ENCODE measurements at places on chromosomes 11 and 22.

DNA sequence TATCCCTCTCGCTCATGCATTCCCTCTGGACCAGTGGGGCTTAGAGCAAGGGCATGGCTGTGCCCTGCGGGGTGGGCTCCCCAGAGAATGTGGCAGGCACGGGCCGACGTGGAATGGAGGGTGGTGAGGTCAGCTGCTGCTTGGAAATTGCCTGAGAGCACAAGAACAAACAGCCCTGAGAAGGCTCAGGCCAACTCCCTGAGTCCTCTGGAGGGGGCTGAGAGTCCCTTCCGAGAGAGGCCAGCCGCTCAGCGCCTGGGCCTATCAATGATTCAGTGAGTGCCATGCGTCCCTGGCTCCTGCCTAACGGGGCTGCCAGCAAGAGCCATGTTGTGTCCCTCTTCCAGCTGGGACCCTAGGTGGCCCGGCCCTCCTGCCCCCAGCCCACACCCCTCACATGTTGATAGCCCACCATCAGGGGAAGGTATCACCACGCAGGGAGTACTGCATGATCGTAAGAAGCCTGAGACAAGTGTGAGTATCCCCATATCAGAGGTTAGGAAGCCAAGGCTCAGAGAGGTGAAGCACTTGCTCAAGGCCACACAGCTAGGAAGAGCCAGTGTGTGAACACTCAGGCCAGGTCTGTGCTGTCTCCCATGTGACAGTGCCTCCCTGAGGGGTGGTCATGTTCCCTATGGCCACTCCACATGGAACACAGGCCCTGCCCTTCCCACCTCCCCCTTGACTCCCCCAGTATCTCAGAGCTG lies 55.8 kb downstream of the NECTIN1 start:
- H3K27ac ChIP-seq: no peak overlapping the region
- peaks cover 51% of the 10 kb centered on the region for H3K36me3 ChIP-seq
- H3K4me3 ChIP-seq: no peak overlapping the region
- H3K4me1 ChIP-seq: peaks cover 11% of the 10 kb centered on the region
- no peak for ATAC-seq

DNA sequence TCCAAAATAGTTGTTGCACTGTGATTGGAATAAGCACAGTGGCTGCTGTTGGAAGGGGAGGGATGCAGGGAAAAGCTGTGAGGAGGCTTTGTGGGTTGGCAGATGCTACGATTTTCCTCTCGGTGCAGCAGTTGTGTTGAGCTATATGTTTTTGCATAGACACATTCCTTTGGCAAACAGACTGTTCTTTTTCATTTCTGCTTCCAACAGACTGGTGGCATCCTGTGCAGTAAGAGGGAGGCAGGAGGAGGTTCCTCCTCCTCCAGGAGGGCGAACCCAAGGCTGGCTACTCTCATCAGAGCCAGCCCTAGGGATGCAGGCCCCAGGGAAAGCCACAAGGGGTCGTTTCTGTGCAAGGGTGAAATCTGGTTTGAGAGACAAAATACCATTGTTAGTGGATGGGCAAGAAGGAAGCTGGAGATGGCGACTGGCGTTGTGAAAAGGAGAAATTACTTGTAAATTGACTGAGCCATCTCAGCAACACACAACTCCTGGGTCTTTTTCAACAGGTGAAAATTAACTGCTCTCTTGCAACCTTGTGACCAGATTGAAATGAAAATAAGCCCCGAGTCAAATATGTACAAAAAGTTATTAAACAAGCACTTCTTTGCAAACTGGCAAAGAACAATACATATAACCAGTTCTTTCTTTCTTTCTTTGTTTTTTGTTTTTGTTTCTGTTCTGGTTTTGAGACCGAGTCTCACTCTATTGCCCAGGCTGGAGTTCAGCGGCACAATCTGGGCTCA lies 26.5 kb upstream of the UBASH3B start:
- no peak overlapping the region for H3K4me3 ChIP-seq
- H3K27ac ChIP-seq: no peak overlapping the region
- peak; percentile 62 for ATAC-seq
- H3K36me3 ChIP-seq: no peaks in the 10 kb centered on the region
- no peaks in the 10 kb centered on the region for H3K4me1 ChIP-seq

- H3K4me3 ChIP-seq: no peak overlapping the region
- no peaks in the 10 kb centered on the region for H3K36me3 ChIP-seq
- ATAC-seq: no peak
These were observed 1235.2 kb downstream of the BRD1 start for GRCh38 chr22:48592488-48592887.

GRCh38 chr11:111663820-111664219 lies 61.6 kb downstream of the SIK2 start:
- no peak overlapping the region for H3K27ac ChIP-seq
- H3K4me1 ChIP-seq: peaks cover 11% of the 10 kb centered on the region
- peak; percentile 53 for ATAC-seq
- no peaks in the 10 kb centered on the region for H3K36me3 ChIP-seq

GRCh38 chr11:103183981-103184611 lies 74.9 kb downstream of the DYNC2H1 start:
- no peak overlapping the region for H3K4me3 ChIP-seq
- H3K27ac ChIP-seq: no peak overlapping the region
- H3K4me1 ChIP-seq: no peaks in the 10 kb centered on the region
- no peak for ATAC-seq
- H3K36me3 ChIP-seq: no peaks in the 10 kb centered on the region

- ATAC-seq: no peak
- H3K4me3 ChIP-seq: no peak overlapping the region
- H3K4me1 ChIP-seq: no peaks in the 10 kb centered on the region
- H3K27me3 ChIP-seq: no peaks in the 10 kb centered on the region
- H3K27ac ChIP-seq: no peak overlapping the region
These were observed 11.3 kb downstream of the DERL3 start for GRCh38 chr22:23827351-23827995.

- H3K36me3 ChIP-seq: no peaks in the 10 kb centered on the region
- peaks cover 40% of the 10 kb centered on the region for H3K4me1 ChIP-seq
- H3K27ac ChIP-seq: peak overlapping the region; percentile 64
- H3K4me3 ChIP-seq: peak overlapping the region; percentile 92
These were observed 371 bp downstream of the SMCO4 start for GRCh38 chr11:93542811-93543229.

DNA sequence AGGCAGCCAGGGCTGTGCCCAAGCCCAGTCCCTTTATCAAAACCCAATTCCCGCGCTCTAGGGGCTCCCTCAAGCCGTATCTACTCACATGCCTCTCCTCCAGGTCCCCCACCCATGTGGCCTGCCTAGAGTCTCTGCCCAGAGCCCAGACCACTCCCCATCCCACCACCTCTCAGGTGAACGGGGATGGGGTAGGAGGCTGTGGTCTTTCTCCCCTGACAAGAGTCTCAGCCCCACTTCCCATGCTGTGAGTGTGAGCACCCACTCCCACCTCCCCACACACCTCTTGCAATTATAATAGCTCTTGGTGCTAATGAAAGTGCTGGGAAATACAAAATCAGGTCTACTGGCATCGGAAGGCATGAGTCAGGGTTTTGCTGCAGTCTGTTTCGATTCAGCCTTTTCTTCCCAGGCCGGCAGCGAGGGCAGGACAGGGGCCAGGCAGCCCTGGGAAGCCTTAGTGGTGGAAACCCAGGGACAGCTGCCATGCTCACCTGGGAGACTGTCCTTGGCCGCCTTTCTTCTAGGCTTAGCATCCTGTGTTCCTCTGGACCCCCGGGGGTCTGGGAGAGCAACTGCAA lies 16.7 kb upstream of the TMPRSS4 start:
- ATAC-seq: no peak
- peaks cover 11% of the 10 kb centered on the region for H3K27me3 ChIP-seq
- H3K36me3 ChIP-seq: no peaks in the 10 kb centered on the region
- no peaks in the 10 kb centered on the region for H3K4me1 ChIP-seq
- no peak overlapping the region for H3K27ac ChIP-seq
- no peak overlapping the region for H3K4me3 ChIP-seq

- H3K27me3 ChIP-seq: no peaks in the 10 kb centered on the region
- peaks cover 31% of the 10 kb centered on the region for H3K36me3 ChIP-seq
- ATAC-seq: peak; percentile 60
These were observed 70.5 kb downstream of the JAM3 start for GRCh38 chr11:134139303-134139872.

- peak overlapping the region; percentile 63 for H3K4me3 ChIP-seq
- no peak for ATAC-seq
- H3K27me3 ChIP-seq: no peaks in the 10 kb centered on the region
- H3K27ac ChIP-seq: peak overlapping the region; percentile 87
These were observed 1.4 kb downstream of the MICAL2 start for GRCh38 chr11:12111549-12112520.

GRCh38 chr11:124481365-124482323 lies 36.1 kb upstream of the OR8B8 start:
- no peak overlapping the region for H3K27ac ChIP-seq
- no peaks in the 10 kb centered on the region for H3K36me3 ChIP-seq
- H3K27me3 ChIP-seq: peaks cover 14% of the 10 kb centered on the region

- H3K4me1 ChIP-seq: no peaks in the 10 kb centered on the region
- no peak overlapping the region for H3K27ac ChIP-seq
- no peak for ATAC-seq
- peaks cover 83% of the 10 kb centered on the region for H3K36me3 ChIP-seq
These were observed 75.4 kb downstream of the SWAP70 start for GRCh38 chr11:9739123-9739900.

Measured in gastroesophageal sphincter (tissue), 4 donors.